Mesothelial cell of epicardium (in vitro differentiated cells): ENCODE measurements at places on chromosomes 1 and 21. TPM values are rescaled to one million over a fixed set of nuclear protein-coding genes. Genes with fewer than 3 reads are reported as not detected.
A peak's percentile ranks its signal among the peaks of the same experiment; 100 is the strongest.

DNA sequence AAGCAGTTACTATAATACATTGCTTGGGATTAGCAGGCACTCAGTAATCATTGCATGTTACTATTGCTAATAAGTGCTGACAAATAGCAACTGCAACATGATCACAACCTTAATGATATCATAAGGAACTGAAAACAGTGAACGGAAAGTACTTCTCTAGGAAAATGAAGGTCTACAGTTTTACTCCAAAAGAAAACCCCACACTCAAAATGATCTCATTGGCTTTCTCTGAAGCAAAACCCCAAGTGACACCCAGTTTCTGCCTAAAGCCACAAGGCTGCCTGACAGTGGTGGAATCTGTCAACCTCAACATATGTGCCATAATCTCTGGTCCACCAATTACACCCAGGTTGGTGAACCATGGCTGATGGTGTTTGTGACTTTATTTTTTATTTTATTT, 137.6 kb downstream of the PTGER3 start:
- DNase-seq = no peak
- peaks cover 6% of the 10 kb centered on the region for H3K27me3 ChIP-seq
- H3K4me1 ChIP-seq = no peaks in the 10 kb centered on the region
- no peaks in the 10 kb centered on the region for H3K36me3 ChIP-seq

DNA sequence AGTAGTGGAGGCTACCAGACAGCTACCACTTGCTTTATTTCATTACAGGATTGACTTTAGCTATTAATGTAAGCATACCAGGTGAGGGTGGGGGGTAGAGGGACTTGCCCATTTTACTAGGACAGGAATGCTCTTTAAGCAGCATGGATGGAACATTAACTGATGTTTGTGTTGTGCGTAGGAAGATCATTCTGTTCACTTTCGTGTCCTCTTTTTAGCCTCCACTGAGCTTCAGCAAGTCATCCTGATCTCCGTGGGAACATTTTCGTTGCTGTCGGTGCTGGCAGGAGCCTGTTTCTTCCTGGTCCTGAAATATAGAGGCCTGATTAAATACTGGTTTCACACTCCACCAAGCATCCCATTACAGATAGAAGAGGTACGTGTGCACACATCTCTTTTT, 29.3 kb downstream of the IFNGR2 start:
- H3K27ac ChIP-seq = no peak overlapping the region
- H3K4me1 ChIP-seq = no peaks in the 10 kb centered on the region
- H3K27me3 ChIP-seq = no peaks in the 10 kb centered on the region
- H3K4me3 ChIP-seq = no peak overlapping the region
- H3K36me3 ChIP-seq = peaks cover 50% of the 10 kb centered on the region

- H3K27me3 ChIP-seq = peaks cover 4% of the 10 kb centered on the region
- DNase-seq = no peak
- peaks cover 36% of the 10 kb centered on the region for H3K4me1 ChIP-seq
- no peak overlapping the region for H3K4me3 ChIP-seq
- H3K36me3 ChIP-seq = no peaks in the 10 kb centered on the region
- H3K27ac ChIP-seq = peak overlapping the region; percentile 75
Measured at GRCh38 chr1:109392788-109393616, 4.7 kb downstream of the SORT1 start.

- DNase-seq = no peak
- peaks cover 32% of the 10 kb centered on the region for H3K4me1 ChIP-seq
- H3K27me3 ChIP-seq = no peaks in the 10 kb centered on the region
- no peak overlapping the region for H3K4me3 ChIP-seq
- H3K27ac ChIP-seq = peak overlapping the region; percentile 7
- H3K36me3 ChIP-seq = peaks cover 17% of the 10 kb centered on the region
Measured at GRCh38 chr1:33004613-33005012, 32.1 kb downstream of the AK2 start.

- DNase-seq = no peak
- no peak overlapping the region for H3K27ac ChIP-seq
- H3K4me1 ChIP-seq = no peaks in the 10 kb centered on the region
- no peaks in the 10 kb centered on the region for H3K36me3 ChIP-seq
- H3K4me3 ChIP-seq = no peak overlapping the region
Measured at GRCh38 chr1:89672489-89673183, 39.7 kb downstream of the LRRC8C start.

DNA sequence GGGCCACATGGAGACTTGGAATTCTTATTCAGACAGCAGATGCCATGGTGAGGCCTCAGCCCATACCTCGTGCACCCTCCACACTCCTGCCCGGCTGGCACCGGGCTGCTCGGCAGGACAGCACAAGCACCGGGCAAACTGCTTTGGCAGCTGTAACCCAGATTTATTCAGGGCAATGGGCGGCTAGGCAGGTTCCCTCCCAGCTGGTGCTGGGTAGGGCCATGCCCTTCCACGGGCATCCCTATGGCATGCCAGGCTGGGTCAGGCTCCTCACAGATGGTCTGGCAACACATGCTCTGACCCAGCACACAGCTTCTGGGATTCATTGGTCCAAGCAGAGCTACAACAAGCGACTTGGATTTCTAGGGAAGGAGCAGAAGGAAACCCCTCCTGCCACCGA, 53.4 kb downstream of the ATP1A1 start:
- H3K36me3 ChIP-seq = no peaks in the 10 kb centered on the region
- H3K4me1 ChIP-seq = no peaks in the 10 kb centered on the region

GRCh38 chr1:233127157-233127556, 168.4 kb downstream of the PCNX2 start:
- H3K4me3 ChIP-seq = no peak overlapping the region
- H3K27me3 ChIP-seq = no peaks in the 10 kb centered on the region
- no peak overlapping the region for H3K27ac ChIP-seq
- H3K4me1 ChIP-seq = no peaks in the 10 kb centered on the region
- H3K36me3 ChIP-seq = peaks cover 11% of the 10 kb centered on the region

DNA sequence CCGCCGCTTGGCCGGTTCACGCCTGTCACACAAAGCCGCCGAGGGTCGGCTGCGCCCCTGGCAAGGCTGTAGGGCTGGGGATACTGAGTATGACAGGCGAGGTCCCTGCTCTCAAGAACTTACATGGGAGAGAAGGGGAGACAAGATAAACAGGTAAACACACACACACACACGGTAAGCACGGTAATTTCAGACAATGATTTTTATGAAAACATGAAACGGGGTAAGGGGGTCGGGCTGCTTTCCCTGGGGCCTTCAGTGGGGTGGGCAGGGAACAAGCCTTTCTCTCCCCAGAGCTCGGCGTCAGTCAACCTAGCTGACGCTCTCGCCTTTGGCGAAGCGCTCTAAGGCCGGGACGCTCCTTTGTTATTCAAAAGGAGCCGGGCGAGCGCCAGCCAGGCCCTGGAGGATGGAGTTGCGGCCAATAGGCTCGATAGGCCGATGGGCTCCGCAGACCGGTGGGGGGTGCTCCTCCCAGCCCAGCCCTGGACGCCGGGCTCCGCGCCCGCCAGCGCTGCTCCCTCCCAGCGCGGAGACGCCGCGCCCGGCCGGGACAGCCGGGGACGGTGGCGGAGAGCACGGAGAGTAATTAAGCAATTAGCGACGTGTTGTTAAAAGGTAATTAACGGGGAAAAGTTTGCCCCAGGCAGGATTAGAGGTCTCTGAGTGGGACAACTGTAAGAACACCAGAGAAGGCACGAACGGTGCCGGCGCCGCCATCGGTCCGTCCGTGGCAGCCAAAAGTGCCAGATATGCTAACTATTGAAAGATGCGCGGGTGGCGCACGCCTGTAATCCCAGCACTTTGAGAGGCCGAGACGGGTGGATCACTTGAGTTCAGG, 950 bp upstream of the INKA2 start:
- peaks cover 56% of the 10 kb centered on the region for H3K27me3 ChIP-seq
- no peaks in the 10 kb centered on the region for H3K36me3 ChIP-seq
- DNase-seq = peak; percentile 51
- H3K4me3 ChIP-seq = peak overlapping the region; percentile 74

- H3K4me1 ChIP-seq = peaks cover 33% of the 10 kb centered on the region
- DNase-seq = no peak
- H3K27ac ChIP-seq = no peak overlapping the region
- H3K4me3 ChIP-seq = no peak overlapping the region
- H3K27me3 ChIP-seq = no peaks in the 10 kb centered on the region
- no peaks in the 10 kb centered on the region for H3K36me3 ChIP-seq
Measured at GRCh38 chr1:238674316-238674715, 712.1 kb upstream of the CHRM3 start.

DNA sequence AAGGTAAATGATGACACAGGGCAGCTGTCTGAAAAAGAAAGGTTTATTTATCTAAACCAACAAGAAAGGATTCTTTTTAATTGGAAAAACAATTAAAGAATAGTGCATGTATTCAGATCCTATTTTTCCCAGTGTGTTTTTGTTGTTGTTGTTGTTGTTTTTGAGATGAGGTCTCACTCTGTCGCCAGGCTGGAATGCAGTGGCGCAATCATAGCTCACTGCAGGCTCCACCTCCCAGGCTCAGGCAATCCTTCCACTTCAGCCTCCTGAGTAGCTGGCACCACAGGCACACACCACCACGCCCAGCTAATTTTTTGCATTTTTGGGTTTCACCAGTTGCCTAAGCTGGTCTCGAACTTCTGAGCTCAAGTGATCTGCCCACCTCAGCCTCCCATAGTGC, 22.1 kb downstream of the NEK2 start:
- H3K4me3 ChIP-seq = no peak overlapping the region
- peaks cover 4% of the 10 kb centered on the region for H3K27me3 ChIP-seq
- no peak overlapping the region for H3K27ac ChIP-seq
- DNase-seq = no peak
- no peaks in the 10 kb centered on the region for H3K36me3 ChIP-seq

GRCh38 chr21:41500931-41501381, 7.0 kb downstream of the TMPRSS2 start:
- peaks cover 21% of the 10 kb centered on the region for H3K4me1 ChIP-seq
- DNase-seq = no peak
- H3K27ac ChIP-seq = no peak overlapping the region
- H3K36me3 ChIP-seq = no peaks in the 10 kb centered on the region

DNA sequence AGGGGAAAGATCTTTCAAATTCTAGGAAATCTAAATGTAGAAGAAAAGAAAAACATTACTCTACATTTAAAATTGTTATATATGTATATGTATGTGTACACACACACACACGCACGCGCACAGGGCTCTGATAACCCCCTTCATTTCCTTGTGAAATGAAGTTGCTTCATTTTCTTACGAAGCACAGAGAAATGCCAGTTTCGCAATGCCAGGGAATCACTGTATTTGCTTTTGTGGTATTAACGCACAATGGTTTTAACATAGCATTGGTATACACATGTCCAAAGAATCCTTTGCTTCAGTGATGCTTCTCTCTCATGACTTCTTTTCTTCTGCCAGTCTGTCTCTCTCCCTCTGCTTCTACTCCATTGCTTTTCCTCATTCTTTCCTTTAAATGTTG, 8.4 kb upstream of the DDAH1 start:
- H3K27ac ChIP-seq = no peak overlapping the region
- no peaks in the 10 kb centered on the region for H3K36me3 ChIP-seq
- no peak for DNase-seq
- H3K27me3 ChIP-seq = no peaks in the 10 kb centered on the region
- H3K4me3 ChIP-seq = no peak overlapping the region

DNA sequence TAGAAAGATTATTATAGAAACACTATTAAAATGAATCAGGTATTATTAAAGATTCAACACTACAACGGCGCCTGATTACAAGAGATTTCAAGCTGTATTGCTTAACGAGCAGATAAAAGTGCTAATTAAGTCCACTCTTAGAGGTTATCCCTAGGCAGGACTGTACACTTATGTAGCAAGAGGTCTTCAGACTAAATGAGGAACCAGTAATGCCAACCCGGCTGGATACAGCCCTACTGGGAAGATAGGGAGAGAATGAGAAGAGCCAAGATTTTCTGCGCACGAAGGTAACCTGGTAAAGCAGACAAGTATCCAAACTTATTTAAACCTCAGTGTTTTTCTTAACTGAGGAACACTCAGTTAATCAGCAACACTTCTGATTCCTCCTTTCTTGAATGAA, 115.7 kb upstream of the HIVEP3 start:
- DNase-seq = no peak
- peak overlapping the region; percentile 66 for H3K27ac ChIP-seq
- H3K36me3 ChIP-seq = no peaks in the 10 kb centered on the region
- H3K4me1 ChIP-seq = peaks cover 11% of the 10 kb centered on the region
- peak overlapping the region; percentile 84 for H3K4me3 ChIP-seq

- no peaks in the 10 kb centered on the region for H3K36me3 ChIP-seq
- no peak overlapping the region for H3K4me3 ChIP-seq
- H3K27me3 ChIP-seq = peaks cover 7% of the 10 kb centered on the region
- DNase-seq = no peak
Measured at GRCh38 chr1:11880911-11881748, 22.4 kb upstream of the NPPB start.

DNA sequence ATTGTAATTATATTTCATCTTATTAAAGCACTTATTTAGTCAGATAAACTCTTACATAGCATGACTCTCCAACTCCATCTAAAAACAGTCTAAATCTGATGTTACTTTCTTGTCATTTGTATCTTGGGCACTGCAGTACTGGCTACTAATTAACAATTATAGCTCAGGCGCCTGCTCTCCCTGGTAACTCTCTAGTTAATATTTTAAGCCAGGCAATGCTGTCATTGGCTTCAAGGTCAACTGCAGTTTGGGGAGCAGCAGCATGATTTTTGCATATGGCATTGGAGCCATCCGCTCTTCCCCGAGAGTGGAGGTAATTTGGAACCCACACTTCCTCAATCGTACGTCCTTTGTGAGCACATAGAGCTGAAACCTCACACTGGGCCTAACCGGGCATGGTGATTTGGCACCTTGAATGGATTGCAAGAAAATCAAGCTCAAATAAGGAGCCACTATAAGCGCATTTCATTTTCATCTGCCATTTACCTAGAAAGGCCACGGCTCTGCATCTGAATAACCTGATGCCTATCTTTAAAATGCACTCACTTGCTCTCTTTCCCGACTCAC, 187.7 kb downstream of the KAZN start:
- no peak overlapping the region for H3K4me3 ChIP-seq
- no peak overlapping the region for H3K27ac ChIP-seq
- peaks cover 31% of the 10 kb centered on the region for H3K4me1 ChIP-seq
- H3K36me3 ChIP-seq = no peaks in the 10 kb centered on the region

DNA sequence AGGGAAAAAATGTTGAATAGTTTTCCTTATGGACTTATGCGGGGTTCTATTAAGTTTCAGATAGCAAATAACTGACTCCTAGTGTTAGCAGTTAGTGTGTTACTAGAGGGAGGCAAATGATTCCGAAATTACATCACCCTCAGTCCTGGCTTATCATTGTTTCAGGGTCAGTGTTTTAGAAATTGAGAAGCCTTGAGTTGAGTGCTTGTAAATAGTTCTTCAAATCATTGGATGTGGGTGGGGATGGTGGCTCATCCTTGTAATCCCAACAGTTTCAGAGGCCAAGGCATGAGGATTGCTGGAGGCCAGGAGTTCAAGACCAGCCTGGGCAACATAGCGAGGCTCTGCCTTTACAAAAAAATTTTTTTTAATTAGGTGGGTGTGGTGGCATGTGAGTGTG, 21.3 kb downstream of the SOAT1 start:
- no peak overlapping the region for H3K4me3 ChIP-seq
- H3K27ac ChIP-seq = no peak overlapping the region
- no peaks in the 10 kb centered on the region for H3K27me3 ChIP-seq
- H3K36me3 ChIP-seq = peaks cover 17% of the 10 kb centered on the region
- peaks cover 4% of the 10 kb centered on the region for H3K4me1 ChIP-seq

The NAXE gene
- 99.1 to 105 TPM (median 104 TPM) in 3 replicates for total RNA-seq

The ARL8A gene
- total RNA-seq = 73.9 to 79.6 TPM (median 74.4 TPM) in 3 replicates

The LIX1L gene
- 26.6 to 27.6 TPM (median 27.1 TPM) in 3 replicates for total RNA-seq

The NTRK1 gene
- 1.2 to 1.3 TPM (median 1.3 TPM) in 3 replicates for total RNA-seq
